CD4-positive, alpha-beta T cell treated with Interleukin-15 for 4 hours (primary cell): ENCODE measurements at places on chromosomes 6 and 20.

DNA sequence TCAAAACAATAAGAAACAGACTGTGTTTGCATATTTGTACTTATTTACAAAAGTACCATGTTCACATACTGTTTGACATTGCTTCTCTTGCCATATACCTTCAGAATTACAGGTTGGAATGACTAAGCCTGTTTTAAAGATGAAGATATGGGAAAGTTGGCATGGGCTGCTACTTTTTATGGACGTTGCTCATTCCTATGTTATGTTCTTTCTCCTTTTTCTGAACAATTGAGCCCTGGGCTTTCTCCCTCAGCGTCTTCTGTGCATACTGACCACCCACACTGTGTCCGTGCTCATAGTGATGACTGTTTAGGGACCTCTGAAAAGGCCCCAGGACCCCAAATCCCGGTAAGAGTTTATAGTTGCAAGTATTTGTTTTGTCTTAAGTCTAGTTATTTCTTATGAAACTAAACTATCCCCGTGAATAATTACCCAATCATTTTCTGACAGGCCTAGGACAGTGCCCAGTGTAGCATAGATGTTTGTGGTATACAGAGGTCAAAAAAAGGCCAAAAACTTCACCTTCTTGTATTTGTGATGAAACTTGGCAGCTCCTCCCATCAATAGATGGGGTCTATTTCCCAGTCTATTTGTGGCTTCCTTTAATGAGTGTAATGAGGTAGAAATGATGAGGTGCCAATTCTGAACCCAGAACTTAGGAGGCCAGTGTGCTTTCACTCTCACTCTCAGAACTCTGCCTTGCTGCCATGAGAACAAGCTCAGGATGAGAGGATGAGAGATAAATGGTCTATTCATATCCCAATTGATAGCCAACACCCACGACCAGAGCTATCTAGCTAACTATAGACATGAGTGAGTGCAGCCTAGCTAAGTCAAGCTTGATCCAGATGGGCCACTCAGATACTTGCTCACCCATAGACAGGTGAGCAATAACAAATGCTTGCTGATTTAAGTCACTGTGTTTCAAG lies 40.9 kb downstream of the GSTA4 start:
- DNase-seq: no peak

- no peak for DNase-seq
Measured at GRCh38 chr20:4683261-4683660, 38.4 kb upstream of the PRND start.

DNA sequence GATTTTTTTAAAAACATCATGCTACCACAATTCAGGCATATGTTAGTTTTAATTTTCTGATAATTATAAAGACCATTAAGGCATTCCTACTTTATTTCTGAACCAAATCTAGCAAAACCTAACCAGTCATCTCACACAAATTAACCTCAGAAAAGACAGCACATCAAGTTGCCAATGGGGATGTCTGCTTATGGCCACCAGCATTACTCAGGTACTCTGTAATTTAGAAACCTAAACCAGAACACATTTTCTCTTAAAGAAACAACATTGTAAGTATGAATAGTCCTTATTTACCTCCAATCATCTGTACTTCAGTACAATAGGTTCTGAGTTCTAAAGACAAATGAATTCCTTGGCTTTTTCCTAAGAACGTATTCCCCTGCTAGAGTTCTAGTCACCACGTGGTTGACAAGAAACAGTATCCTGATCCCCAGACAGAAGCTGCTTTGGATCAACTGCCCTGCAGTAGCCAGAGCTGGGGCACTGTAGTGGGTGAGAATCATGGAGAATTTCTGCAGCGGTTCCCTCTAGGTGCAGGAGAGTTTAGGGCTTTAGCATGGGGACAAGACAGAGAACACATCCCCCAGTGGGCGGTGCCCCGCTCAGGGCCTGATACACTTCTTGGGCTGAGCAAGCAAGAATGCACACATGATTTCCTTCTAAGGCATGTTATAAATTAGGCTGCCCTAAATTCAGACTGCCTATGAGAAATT lies 15.4 kb downstream of the GCLC start:
- DNase-seq: no peak

GRCh38 chr6:134517145-134517658 lies 199.3 kb upstream of the SGK1 start:
- DNase-seq: no peak

DNA sequence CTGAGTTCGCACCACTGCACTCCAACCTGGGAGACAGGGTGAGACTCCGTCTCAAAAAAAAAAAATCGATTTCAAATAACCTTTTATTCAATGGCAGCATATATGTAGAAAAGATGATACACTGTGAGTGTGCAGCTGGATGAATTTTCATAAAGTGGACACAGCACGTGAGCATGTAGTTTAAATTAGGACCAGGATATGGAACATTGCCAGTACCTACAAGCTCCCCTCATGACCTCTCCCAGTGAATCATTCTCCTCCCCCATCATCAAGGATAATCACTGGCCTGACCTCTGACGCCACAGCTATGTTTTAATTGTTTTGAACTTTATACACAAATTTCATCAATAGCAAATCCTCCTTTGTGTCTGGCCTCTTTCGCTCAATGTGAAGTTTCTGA lies 53.8 kb upstream of the HDAC2 start:
- no peak for DNase-seq

GRCh38 chr6:137373296-137373695 lies 120.9 kb downstream of the OLIG3 start:
- DNase-seq: no peak

DNA sequence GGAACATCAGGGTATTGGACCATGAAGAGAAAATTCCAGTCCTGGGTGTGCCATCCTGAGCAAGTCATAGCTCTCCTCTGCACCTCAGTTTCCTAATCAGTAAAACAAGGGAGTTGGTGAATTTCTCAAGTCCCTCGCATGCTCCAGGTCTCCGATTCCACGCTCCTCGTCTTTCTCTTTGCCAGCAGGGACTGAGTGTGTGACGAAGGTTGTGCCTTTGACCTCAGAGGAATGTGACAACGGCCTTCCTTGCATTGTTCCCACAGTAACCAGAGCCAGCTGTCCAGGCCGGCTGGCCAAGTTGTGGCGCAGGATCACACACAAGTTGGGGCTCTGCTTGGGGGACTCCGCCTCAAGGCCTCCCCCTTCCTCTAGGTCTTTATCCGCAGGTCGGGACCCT lies 217.3 kb downstream of the ATXN1 start:
- DNase-seq: no peak

DNA sequence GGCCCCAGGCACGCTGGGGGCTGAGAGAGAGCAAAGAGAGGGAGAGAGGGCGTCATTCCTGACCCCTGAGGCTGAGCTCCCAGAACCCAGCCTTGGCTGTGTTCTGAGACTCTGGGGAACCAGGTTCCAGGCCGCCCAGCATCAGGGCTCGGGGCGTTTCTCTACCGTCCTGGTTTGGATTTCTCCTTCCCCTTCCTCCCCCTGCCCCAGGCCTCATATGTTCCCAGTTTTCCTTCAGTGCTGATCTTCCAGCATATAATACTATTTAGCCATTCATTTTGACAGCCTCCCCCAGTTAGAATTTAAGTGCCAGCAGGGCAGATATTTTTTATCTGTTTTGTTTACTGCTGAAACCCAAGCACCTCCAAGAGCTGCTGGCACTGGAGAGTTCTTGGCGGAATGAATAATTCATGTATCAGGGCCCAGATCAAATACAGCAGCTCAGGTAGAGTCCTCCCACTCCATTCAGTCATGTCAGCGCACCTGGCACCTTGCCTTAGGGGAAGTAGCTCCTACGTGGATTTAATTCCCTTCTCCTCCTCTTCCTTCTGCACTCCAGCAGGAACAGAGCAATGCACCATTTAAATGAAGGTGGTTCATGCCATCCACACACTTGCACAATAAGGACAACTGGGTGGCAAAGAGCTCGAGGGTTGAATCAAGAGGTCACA lies 23.4 kb upstream of the FRMD1 start:
- no peak for DNase-seq

DNA sequence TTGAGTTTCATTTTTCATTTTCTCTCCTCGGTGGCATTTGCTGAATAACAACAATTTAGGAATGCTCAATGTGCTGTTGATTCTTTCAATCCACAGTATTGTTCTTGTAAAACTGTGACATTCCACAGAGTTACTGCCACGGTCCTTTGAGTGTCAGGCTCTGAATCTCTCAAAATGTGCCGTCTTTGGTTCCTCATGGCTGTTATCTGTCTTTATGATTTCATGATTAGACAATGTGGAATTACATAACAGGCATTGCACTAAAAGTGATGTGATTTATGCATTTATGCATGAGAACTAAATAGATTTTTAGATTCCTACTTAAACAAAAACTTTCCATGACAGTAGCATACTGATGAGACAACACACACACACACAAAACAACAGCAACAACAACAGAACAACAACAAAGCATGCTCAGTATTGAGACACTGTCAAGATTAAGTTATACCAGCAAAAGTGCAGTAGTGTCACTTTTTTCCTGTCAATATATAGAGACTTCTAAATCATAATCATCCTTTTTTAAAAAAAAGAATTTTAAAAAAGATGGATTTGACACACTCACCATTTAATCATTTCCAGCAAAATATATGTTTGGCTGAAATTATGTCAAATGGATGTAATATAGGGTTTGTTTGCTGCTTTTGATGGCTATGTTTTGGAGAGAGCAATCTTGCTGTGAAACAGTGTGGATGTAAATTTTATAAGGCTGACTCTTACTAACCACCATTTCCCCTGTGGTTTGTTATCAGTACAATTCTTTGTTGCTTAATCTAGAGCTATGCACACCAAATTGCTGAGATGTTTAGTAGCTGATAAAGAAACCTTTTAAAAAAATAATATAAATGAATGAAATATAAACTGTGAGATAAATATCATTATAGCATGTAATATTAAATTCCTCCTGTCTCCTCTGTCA lies 88.1 kb downstream of the SNAP25 start:
- DNase-seq: peak; percentile 7

- DNase-seq: no peak
Measured at GRCh38 chr6:6007366-6008088, 802 bp upstream of the NRN1 start.

DNA sequence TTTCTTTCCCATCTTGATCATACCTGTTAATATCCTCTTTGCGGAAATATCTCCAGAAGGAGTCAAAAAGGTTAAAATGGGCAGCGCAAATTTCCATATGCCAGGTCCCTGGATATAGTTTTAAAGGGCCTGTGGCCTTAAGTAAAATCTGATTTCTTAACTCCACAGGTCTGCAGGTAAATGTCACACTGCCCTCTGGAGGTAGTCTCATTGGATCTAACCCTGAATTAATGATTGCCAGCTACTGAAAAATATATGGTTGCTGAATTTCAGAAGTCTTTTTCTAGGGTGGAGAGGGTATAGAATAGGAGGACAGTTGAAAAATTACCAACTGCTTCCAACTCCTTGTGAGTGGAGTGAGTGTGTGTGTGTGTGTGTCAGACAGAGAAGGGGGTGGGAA lies 8.5 kb downstream of the MOXD1 start:
- no peak for DNase-seq

- peak; percentile 35 for DNase-seq
Measured at GRCh38 chr6:27078734-27079357, 168.7 kb upstream of the PRSS16 start.

GRCh38 chr6:14429396-14429795 lies 311.8 kb downstream of the CD83 start:
- no peak for DNase-seq

- DNase-seq: no peak
Measured at GRCh38 chr20:3296261-3297078, 57.5 kb upstream of the SLC4A11 start.

- DNase-seq: no peak
Measured at GRCh38 chr6:40148882-40149573, 214.8 kb upstream of the MOCS1 start.

DNA sequence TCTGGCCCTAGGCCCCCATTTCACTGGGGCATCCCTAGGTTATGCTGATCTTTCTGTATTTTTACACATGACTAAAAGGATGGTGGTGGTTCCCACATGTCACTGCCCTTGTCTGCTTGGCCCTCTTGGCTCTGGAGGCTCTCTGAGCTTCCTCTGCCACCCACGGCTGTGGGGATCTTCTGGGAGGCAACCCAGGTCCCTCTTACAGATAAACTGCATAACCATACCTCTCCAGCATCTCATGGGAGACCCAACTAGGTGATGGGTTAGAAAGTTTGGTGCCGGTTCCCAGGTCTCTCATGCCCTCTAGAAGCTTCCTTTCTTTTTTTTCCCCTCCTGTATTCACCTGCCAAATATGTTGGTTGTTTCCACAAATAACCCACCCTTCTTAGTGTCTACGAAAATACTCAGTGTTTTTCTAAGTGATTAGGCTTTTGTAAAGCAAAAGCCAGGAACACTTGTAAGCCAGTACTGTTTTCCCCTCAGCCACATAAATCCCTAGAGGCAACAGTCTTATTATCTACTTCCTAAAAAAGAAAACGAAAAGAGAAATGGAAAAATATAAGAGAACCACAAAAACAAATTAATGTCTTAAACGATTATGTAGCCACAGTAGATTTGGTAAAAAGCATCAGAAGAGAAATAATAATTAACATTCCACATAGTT lies 71.7 kb upstream of the SMLR1 start:
- DNase-seq: no peak

- no peak for DNase-seq
Measured at GRCh38 chr20:32603046-32603726, 18.1 kb upstream of the NOL4L start.

GRCh38 chr6:90294008-90294511 lies 2.6 kb downstream of the BACH2 start:
- DNase-seq: no peak

DNA sequence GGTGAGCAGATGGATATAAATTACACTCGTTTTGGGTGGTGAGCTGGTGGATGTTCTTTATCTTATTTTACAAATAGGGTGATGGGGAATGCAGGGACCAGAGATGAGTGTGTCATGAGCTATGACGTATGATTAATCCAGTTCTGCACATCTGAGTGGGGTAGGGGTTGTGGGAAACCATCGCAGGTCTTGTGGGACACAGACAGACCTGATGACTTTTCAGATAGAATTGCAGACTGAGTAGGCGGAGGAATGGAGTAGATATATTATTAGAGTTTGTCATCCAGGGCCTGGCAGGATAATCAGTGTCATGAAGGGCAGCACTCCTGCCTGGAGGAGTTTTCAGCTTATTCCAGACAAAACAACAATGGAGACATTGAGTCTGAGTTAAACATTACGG lies 12.9 kb upstream of the DSP start:
- DNase-seq: no peak

GRCh38 chr6:156334966-156335365 lies 442.2 kb upstream of the ARID1B start:
- no peak for DNase-seq

GRCh38 chr6:111857674-111858337 lies 15.4 kb downstream of the FYN start:
- no peak for DNase-seq

DNA sequence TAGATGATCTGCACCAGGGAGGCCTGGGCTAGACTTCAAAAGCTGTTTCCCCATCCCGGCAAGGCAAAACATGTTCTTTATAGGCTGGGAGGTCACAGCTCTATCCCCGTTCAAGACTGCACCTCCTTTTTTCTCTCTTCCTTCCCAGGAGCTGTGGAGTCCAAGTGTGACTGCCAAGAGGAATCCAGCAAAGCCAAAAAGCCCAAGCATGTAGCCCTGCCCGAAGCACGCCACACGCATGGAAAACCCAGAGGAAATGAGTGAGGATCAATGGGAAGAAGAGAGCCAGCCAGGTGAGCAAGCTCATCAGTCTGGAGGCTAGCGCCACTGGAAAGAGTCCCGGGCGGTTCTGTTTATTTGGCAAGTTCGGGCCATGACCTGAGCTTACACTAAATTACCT lies 240.4 kb downstream of the PRL start:
- DNase-seq: no peak
